ENCODE measurements at places on chromosomes 3 and 15. TPM values are rescaled to one million over a fixed set of nuclear protein-coding genes. Genes with fewer than 3 reads are reported as not detected.

DYNC1LI1 gene
- 39.2 TPM for total RNA-seq

ANKUB1 gene
- total RNA-seq: not detected

UROC1 gene
- total RNA-seq: not detected

CFAP100 gene
- not detected for total RNA-seq

TMEM108 gene
- 0.69 TPM for total RNA-seq

CYP8B1 gene
- total RNA-seq: not detected

THAP10 gene
- total RNA-seq: 6.6 TPM

WNT7A gene
- 0.15 TPM for total RNA-seq

NLGN1 gene
- total RNA-seq: 10.6 TPM

GADL1 gene
- not detected for total RNA-seq

LRTM1 gene
- not detected for total RNA-seq

TTLL13 gene
- total RNA-seq: not detected

MCF2L2 gene
- not detected for total RNA-seq

ANKRD34C gene
- not detected for total RNA-seq

TLR9 gene
- not detected for total RNA-seq

OXSM gene
- 21.8 TPM for total RNA-seq

PEAK1 gene
- 10.3 TPM for total RNA-seq

CSNK1G1 gene
- total RNA-seq: 33.8 TPM

MFGE8 gene
- total RNA-seq: 83.4 TPM

CCR8 gene
- not detected for total RNA-seq

ZFYVE19 gene
- 45.9 TPM for total RNA-seq

NR1I2 gene
- total RNA-seq: not detected

ZNF710 gene
- 11.0 TPM for total RNA-seq

AADACL2 gene
- not detected for total RNA-seq
